ENCODE measurements at places on chromosomes 3 and 15. TPM values are rescaled to one million over a fixed set of nuclear protein-coding genes. Genes with fewer than 3 reads are reported as not detected.

GALNT15 gene
- total RNA-seq = 20.2 TPM

VPS18 gene
- 35.3 TPM for total RNA-seq

KLF15 gene
- 3.6 TPM for total RNA-seq

FBXW12 gene
- total RNA-seq = not detected

SGO1 gene
- total RNA-seq = 0.57 TPM

Data from smooth muscle cell of bladder (primary cell).